SK-N-SH (cell line): ENCODE measurements at places on chromosomes 4 and X. TPM values are rescaled to one million over a fixed set of nuclear protein-coding genes. Genes with fewer than 3 reads are reported as not detected.

DNA sequence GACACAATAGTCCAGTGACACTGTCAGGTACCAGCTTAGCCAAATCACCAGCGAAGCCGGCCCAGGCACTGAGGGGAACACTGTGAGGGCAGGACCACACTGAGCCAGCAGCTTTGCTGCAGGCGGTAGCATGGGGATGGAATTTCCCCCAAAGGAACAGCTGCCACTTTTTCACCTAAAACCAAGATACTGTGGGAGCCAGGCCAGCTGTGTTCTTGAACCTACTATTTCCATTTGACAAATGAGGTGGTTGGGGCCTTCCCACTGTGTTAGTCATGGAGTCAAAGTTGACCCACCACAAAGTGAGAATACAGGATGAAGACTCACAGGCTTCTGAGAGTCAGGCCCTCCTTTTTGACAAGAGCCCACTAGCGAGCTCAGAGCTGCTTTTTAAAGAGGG is 70.7 kb upstream of the SH3RF1 start:
- no peak overlapping the region for H3K27ac ChIP-seq
- H3K27me3 ChIP-seq: no peaks in the 10 kb centered on the region
- H3K4me1 ChIP-seq: peaks cover 5% of the 10 kb centered on the region; the same call in 1 of the 2 replicates
- DNase-seq: no peak
- no peak overlapping the region for H3K4me3 ChIP-seq
- H3K36me3 ChIP-seq: no peaks in the 10 kb centered on the region

GRCh38 chr4:185280608-185281007 is 71.2 kb downstream of the SNX25 start:
- no peaks in the 10 kb centered on the region for H3K27me3 ChIP-seq
- peaks cover 9% of the 10 kb centered on the region for H3K36me3 ChIP-seq
- H3K4me1 ChIP-seq: peaks cover 24% of the 10 kb centered on the region; the same call in 1 of the 2 replicates
- no peak for DNase-seq
- H3K27ac ChIP-seq: no peak overlapping the region
- H3K4me3 ChIP-seq: no peak overlapping the region

DNA sequence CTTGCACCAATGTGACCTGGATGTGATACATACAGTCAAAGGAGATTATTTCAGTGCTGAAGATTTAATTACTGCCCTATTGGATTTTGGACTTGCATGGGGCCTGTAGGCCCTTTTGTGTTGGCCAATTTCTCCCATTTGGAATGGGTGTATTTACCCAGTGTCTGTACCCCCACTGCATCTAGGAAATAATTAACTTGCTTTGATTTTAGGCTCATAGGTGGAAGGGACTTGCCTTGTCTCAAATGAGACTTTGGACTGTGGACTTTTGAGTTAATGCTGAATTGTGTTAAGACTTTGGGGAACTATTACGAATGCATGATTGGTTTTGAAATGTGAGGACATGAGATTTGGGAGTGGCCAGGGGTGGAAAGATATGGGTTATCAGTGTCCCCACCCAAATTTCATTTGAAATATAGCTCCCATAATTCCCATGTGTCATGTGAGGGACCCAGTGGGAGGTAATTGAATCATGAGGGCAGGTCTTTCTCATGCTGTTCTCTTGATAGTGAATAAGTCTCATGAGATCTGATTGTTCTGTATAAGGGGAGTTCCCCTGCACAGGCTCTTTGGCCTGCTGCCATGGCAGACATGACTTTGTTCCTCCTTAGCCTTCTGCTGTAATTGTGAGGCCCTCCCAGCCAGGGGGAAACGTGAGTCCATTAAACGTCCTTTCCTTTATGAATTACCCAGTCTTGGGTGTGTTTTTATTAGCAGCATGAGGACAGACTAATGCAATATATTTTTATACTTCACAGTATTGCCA is 362.2 kb upstream of the SPANXN4 start:
- H3K4me3 ChIP-seq: no peak overlapping the region
- DNase-seq: no peak
- H3K36me3 ChIP-seq: no peaks in the 10 kb centered on the region

- H3K27me3 ChIP-seq: no peaks in the 10 kb centered on the region
- H3K4me3 ChIP-seq: no peak overlapping the region
- no peak for DNase-seq
- no peaks in the 10 kb centered on the region; the same call in 1 of the 2 replicates for H3K4me1 ChIP-seq
- H3K27ac ChIP-seq: no peak overlapping the region
Measured at GRCh38 chr4:123990310-123990870, 593.8 kb downstream of the SPRY1 start.

The GAGE2A gene
- polyA plus RNA-seq: not detected in 2 replicates

DNA sequence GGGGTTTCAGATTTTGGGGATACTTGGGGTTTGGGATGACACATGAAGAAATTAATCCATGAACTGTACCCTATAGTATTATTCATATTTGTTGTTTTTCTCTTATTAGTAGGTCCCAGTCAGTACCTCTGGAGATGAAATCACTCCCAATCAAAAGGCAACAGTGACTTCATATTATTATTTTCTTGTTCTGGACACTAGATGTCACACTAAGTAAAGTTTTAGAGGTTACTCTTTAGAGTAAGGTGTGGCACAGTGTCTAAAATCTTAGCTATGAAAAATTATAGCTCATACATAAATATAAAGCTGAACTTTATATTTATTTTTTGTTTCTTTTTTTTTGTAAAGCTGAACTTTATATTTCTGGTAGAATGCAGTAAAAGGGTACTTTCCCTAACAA is 35.1 kb downstream of the FAM114A1 start:
- no peak overlapping the region for H3K27ac ChIP-seq
- no peak overlapping the region for H3K4me3 ChIP-seq
- peaks cover 61% of the 10 kb centered on the region for H3K36me3 ChIP-seq
- peaks cover 7% of the 10 kb centered on the region for H3K4me1 ChIP-seq
- no peaks in the 10 kb centered on the region for H3K27me3 ChIP-seq

The ARFIP1 gene
- 15.7 and 17.4 TPM in 2 replicates for polyA plus RNA-seq

DNA sequence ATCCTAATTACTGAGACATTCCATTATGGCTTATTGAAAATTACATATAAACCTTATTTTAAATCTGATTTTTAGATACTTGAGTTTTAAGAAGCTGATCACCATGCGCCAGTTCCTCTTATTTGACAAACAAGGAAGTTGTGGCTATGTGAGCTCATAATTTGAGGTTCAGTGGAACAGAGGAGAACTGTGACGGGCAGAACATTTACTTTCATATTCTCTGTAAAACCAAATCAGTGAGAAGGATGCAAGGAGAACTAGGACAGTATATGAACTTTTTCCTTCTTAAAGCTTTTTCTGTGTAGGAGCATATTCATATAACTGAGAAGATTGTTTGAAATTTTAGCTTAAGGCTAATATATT is 25.3 kb downstream of the STIM2 start:
- no peaks in the 10 kb centered on the region for H3K4me1 ChIP-seq
- no peak for DNase-seq
- no peaks in the 10 kb centered on the region for H3K27me3 ChIP-seq
- no peak overlapping the region for H3K4me3 ChIP-seq
- H3K36me3 ChIP-seq: no peaks in the 10 kb centered on the region
- H3K27ac ChIP-seq: no peak overlapping the region

DNA sequence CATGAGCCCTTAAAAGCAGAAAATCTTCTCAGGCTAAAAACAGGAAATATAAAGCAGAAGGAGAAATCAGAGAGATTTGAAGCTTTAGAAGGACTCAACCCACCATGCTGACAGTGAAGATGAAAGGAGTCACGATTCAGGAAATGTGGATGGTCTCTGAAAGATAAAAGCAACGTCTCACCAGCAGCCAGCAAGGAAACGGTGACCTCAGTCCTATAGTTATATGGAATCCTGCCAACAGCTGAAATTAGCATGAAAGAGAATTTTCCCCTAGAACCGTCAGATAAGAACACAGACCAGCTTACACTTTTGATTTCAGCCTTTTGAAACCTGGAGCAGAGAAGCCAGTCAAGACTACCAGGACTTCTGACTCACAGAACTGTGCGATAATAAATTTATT is 715.7 kb upstream of the HTR2C start:
- DNase-seq: peak; percentile 4
- H3K27ac ChIP-seq: no peak overlapping the region
- no peaks in the 10 kb centered on the region for H3K36me3 ChIP-seq
- H3K27me3 ChIP-seq: 0 out of 2 replicates have a peak, but pooled peaks cover under 1% of the 10 kb centered on the region

The NMU gene
- 0.65 and 0.66 TPM in 2 replicates for polyA plus RNA-seq

The PPEF2 gene
- polyA plus RNA-seq: not detected in 2 replicates

DNA sequence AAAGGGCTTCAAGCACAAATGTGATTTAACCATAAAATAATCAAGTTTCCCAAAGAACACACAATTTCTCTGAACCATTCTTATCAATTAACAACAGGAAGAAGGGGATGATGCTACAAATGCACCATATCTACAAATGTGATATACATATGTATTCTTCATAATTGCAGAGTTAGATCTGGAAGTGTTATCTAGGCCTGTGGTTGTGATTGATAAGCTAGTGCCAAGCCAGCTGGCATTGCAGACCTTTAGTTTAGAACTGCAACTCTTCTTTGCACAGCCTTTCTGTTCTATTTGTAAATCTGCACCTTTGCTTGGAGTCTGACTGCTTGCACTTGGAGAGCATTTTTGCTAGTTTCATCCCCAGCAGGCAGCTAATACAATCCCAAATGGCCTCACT is 145.5 kb upstream of the NPY2R start:
- no peak overlapping the region for H3K27ac ChIP-seq
- no peak overlapping the region for H3K4me3 ChIP-seq
- no peaks in the 10 kb centered on the region for H3K27me3 ChIP-seq
- peak; percentile 49 for DNase-seq

GRCh38 chrX:130179170-130179569 is 7.4 kb downstream of the RAB33A start:
- H3K27ac ChIP-seq: peak overlapping the region; percentile 59
- H3K4me1 ChIP-seq: 0 out of 2 replicates have a peak, but pooled peaks cover 1% of the 10 kb centered on the region
- peaks cover 8% of the 10 kb centered on the region; the same call in 1 of the 2 replicates for H3K27me3 ChIP-seq
- H3K36me3 ChIP-seq: no peaks in the 10 kb centered on the region
- no peak overlapping the region for H3K4me3 ChIP-seq
- no peak for DNase-seq

The MAGEB10 gene
- polyA plus RNA-seq: not detected in 2 replicates

The EDA gene
- 0.02 and 0.06 TPM in 2 replicates for polyA plus RNA-seq

DNA sequence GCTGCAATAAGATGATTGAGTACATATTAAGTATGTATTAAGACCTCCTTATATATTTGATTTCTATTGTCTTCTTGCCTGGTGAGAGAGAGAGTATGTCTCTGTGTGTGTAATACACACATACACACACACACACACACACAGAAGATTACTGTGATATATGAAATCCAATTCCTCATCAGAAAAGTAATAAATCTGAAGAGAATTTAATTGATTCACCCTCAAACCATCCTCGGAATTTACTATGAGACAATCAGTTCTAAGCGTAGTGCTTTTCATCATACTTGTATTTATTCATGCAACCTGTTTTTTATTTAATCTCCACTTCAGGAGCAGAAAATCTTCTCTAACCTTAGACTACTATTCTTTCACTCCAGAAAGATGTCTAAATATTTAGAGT is 62.3 kb upstream of the TLL1 start:
- no peaks in the 10 kb centered on the region for H3K36me3 ChIP-seq
- no peak overlapping the region for H3K4me3 ChIP-seq
- H3K27me3 ChIP-seq: no peaks in the 10 kb centered on the region
- H3K4me1 ChIP-seq: no peaks in the 10 kb centered on the region
- DNase-seq: no peak
- H3K27ac ChIP-seq: no peak overlapping the region

DNA sequence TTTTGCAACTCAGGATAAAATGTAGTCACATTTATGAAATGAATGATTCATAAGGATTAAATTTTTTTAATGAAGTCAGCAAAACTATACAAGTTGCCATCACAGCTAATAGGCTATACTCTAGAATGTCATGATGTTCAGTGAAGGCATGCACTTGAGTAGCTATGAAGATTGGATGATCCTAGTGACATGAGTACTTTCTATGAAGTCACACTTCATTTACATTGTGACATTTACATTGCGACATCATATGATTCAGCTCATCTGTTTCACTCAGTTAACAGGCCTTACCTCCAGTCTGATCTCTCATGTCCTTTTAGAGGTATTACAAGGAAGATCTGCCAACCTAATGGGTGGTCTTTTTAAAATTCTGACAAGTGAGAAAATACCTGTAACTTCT is 82.7 kb upstream of the FGF13 start:
- DNase-seq: no peak
- no peaks in the 10 kb centered on the region for H3K4me1 ChIP-seq
- H3K4me3 ChIP-seq: no peak overlapping the region
- no peaks in the 10 kb centered on the region for H3K27me3 ChIP-seq
- H3K36me3 ChIP-seq: no peaks in the 10 kb centered on the region
- H3K27ac ChIP-seq: no peak overlapping the region

GRCh38 chr4:182139491-182139890 is 103.7 kb upstream of the TENM3 start:
- DNase-seq: no peak
- H3K27ac ChIP-seq: no peak overlapping the region
- no peaks in the 10 kb centered on the region for H3K36me3 ChIP-seq
- H3K27me3 ChIP-seq: no peaks in the 10 kb centered on the region

DNA sequence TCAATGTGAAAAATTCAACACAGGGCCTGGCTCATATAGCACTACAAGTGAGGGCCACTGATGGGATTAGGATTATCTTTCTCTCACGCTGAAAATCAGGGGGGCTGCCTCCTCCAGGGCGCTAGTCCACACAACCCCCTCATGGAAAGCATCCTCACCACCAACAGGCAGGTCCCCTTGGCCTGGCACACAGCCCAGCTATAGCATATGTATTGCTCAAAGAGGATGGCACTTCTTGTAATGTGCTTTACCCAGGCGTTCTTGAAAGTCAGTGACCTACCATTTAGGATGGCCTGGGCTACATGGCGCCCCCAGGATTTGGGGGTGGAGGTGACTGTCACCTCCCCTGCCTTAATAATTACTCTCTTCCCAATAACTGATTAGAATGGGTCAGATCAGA is 71.0 kb upstream of the LSM6 start:
- H3K36me3 ChIP-seq: no peaks in the 10 kb centered on the region
- no peaks in the 10 kb centered on the region for H3K4me1 ChIP-seq
- DNase-seq: no peak
- H3K4me3 ChIP-seq: no peak overlapping the region
- no peak overlapping the region for H3K27ac ChIP-seq

- peak within 1 kb of the TSS; percentile 66 for H3K4me3 ChIP-seq
- H3K27me3 ChIP-seq: peaks cover 16% of the 10 kb centered on the region
- peak within 1 kb of the TSS; percentile 60 for H3K27ac ChIP-seq
- H3K36me3 ChIP-seq: no peaks in the 10 kb centered on the region
Measured at GRCh38 chrX:154443992-154444754, at the start of gene FAM50A. Gene FAM50A, plus strand, starts transcription at chrX:154444141. Its CDS starts 95 bp downstream, at chrX:154444236.

GRCh38 chr4:140238351-140239056 is 84.5 kb upstream of the MAML3 start:
- no peaks in the 10 kb centered on the region for H3K27me3 ChIP-seq
- peak; percentile 82 for DNase-seq
- H3K27ac ChIP-seq: peak overlapping the region; percentile 100
- H3K4me1 ChIP-seq: peaks cover 54% of the 10 kb centered on the region
- no peaks in the 10 kb centered on the region for H3K36me3 ChIP-seq

- H3K27me3 ChIP-seq: peaks cover 17% of the 10 kb centered on the region
- no peak overlapping the region for H3K27ac ChIP-seq
- H3K36me3 ChIP-seq: no peaks in the 10 kb centered on the region
- no peak for DNase-seq
- H3K4me3 ChIP-seq: no peak overlapping the region
Measured at GRCh38 chr4:37388681-37389365, 144.3 kb downstream of the NWD2 start.
